ENCODE measurements at places on chromosomes 2 and 18.

GRCh38 chr2:2621855-2622254 lies 290.8 kb upstream of the MYT1L start:
- no peak for DNase-seq

GRCh38 chr18:36035253-36035652 lies 32.1 kb downstream of the RPRD1A start:
- DNase-seq: no peak

DNA sequence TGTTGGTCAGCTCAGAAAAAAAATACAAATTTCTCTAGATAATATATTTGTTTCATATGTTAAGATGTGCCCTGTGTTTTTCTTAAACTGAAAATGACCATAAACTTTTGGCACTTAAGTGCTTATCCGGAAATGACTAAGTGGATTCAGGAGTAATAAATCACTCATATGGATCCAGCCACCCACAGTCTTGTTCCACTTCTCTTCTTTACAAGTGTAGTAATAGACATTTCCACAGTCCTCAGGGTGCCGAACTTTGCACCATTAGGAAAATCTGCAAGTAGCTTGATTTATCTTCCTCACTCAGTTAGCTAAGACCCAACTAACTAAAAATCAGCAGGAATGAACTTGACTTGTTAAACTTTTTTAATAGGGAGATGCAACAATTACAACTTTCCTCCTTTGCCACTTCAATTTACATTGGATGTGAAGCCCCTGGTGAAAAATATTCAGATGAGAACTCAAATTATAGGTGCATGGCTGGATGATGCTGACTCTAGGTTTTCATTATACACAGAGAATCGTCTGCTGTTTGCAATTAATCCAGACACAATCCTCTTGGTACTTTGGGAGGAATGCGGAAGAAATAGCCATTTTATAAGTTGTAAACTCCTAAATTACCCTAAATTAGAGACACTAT lies 322.5 kb downstream of the ARHGAP15 start:
- DNase-seq: no peak

DNA sequence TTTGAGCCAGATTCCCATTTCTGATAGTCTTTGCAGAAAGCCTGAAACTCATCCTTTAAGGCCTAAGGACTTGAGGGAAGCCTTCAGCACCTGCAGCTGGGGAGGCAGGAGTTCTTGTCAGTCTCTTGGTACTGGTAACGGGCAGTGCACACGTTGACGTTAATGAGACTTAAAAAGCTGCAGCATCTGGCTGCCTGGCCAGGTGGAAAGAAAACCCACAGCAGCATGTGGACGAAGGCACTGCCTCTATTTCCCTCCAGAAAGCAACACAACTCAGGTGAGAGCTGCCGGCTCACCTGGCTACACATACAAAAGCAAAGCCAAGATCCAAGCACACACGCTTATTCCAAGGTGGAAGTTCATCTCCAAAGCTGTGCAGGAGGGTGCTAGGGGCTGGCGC lies 178.8 kb downstream of the ANAPC1 start:
- no peak for DNase-seq

- DNase-seq: no peak
Measured at GRCh38 chr2:145407-145806, 99.1 kb upstream of the FAM110C start.

- DNase-seq: no peak
Measured at GRCh38 chr2:44880125-44880483, 61.4 kb upstream of the SIX3 start.

GRCh38 chr2:205754924-205755321 lies 72.6 kb downstream of the NRP2 start:
- no peak for DNase-seq

- DNase-seq: peak; percentile 78
Measured at GRCh38 chr2:37083873-37084794, at the start of the genes GPATCH11 and HEATR5B. Gene GPATCH11 (plus strand): TSS chr2:37084518. CDS start chr2:37088382, 3,864 bp downstream. Gene HEATR5B (minus strand): TSS chr2:37084372. CDS start chr2:37083414, 958 bp downstream.

GRCh38 chr2:172496160-172496608 lies 59.7 kb upstream of the PDK1 start:
- DNase-seq: no peak

- DNase-seq: no peak
Measured at GRCh38 chr2:53969285-53969967, 1.4 kb downstream of the PSME4 start.

- no peak for DNase-seq
Measured at GRCh38 chr18:36499938-36500337, 202.4 kb downstream of the FHOD3 start.

DNA sequence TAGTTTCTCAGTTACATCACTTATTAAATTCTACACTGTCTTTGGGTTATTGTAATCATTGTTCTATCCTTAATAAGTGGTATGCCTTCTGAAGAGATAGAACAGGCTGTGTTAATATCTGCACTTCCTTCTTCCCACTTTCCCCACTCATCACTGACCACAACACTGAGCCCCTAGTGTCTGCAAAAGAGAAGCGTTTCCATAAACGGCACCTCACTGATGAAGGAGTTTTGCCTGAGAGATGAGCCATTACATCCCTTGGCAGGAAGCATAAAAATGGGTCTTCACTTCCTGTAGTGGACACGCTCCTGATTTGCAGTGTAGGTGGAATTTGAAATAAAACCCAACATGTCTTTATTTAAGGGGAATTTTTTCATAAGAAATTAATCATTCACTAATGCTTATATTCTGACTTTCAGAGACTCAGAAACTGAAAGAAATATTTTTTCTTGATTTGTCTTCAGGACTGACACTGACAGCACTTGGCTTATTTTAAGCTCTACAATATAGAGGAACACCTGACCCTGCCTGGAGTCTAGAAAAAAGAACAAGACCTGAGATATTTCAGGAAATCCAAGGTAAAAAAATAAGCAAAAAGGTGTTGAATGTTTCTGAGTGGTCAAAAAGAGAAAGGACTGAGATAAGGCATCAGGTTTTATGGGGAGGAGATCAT lies 275.3 kb downstream of the RAD51AP2 start:
- no peak for DNase-seq

- DNase-seq: no peak
Measured at GRCh38 chr2:168053676-168054075, 193.7 kb downstream of the STK39 start.

DNA sequence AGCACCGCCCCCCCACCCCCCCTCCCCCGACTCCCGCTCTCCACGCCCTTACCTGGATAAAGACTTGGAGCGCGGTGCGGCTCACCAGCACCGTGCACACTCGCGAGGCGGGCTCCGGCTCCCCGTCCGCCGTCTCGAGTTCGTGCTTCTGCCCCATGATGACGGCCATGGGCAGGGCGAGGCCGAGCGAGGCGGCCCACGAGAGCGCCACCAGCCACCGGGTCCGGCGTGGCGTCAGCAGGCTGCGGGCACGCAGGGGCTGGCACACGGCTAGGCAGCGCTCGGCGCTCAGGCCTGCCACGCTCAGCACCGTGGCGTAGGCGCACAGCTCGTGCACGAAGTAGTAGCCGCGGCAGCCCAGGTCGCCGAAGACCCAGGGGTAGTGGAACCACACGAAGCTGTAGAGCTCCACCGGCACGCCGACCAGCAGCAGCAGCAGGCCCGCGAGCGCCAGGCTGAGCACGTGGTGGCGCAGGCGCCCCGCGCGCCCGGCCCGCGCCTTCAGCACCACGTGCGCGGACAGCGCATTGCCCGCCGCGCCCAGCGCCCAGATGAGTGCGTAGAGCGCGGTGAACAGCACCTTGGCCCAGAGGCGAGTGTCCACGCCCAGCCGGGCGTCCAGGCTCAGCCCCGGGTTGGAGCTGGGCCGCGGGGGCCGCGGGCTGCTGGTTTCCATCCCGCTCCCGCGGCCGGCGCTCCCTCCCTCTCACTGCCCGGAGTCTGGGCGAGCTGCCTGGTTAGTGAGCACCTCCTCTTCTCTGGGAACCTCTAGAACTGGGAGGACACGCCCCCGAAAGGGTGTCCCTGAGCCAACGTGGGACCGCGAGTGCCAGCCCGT lies at the start of gene NTSR2:
TSS of gene NTSR2 (minus strand) at position 742 of the 838 bp plus-strand sequence. CDS start at position 676, 66 bp downstream.
- no peak for DNase-seq

GRCh38 chr2:203871371-203871983 lies 3.9 kb downstream of the CTLA4 start:
- no peak for DNase-seq

GRCh38 chr18:23036660-23037201 lies 98.6 kb upstream of the CABLES1 start:
- DNase-seq: no peak

DNA sequence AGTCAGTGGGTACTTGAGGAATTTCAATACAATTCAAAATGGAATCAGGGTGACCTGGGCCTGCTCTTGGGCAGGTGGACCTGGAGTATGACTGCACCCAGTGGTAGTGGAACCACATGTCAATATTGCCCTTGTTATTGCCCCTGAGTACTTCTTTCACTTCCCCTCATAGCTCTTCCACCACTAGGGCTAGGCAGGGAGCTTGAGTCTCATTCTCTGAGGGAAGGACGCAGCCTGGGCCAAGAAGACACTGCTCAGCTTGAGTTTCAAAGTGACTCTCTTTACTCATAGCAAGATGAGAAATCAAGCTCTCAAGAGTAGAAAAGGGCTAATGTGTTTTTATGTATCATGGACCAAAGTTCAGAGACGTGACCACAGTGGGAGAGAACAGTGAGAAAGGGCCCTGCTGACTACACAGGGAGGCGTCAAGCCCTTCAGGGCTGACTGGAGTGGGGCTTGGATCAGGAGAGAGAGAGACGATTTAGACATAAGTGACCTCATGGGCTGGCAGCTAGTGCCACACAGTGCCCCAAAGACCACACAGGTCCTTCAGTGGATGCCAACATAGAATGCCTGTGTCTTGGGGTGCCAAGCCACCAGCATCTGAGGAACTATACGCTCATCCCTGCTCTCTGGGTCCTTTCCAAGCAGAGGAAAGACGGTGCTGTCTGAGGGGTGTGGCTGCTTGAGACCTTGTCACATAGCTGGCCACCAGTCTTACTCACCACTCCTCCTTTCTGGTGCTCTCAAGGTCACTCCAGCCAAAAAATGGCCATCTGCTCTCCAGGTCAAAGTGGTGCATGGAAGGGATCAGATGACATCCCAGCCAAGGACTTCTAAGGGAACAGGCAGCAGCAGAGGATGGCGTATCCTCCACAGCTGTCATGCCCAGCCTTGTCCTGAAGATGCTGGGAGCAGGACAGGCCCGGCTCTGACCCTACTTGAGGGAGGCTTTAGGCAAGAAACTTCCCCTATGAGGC lies 13.0 kb downstream of the PTMA start:
- no peak for DNase-seq

GRCh38 chr2:56232912-56233311 lies 49.1 kb downstream of the CCDC85A start:
- no peak for DNase-seq

DNA sequence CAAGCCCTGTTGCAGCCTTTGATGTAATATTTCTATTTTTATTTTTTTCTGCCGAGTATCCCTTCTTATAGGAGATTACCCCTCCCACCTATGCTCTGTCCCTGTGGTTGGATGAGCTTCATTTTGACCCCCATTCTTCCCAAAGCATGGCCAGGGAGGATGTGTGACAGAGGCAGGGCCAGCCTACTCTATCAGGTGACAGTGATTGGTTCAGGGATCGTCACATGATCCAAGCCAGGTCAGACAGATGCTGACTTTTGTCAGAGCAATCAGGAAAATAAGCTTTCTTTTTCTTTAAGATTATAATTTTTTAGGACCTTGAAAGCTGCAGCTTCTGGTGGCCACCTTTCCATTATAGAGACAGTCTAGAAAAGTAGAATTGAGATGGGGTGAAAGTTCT lies 314.3 kb downstream of the NUP35 start:
- no peak for DNase-seq

- DNase-seq: no peak
Measured at GRCh38 chr2:220117025-220117424, 489.6 kb downstream of the SLC4A3 start.

GRCh38 chr2:119319593-119319992 lies 47.0 kb downstream of the C2orf76 start:
- no peak for DNase-seq

DNA sequence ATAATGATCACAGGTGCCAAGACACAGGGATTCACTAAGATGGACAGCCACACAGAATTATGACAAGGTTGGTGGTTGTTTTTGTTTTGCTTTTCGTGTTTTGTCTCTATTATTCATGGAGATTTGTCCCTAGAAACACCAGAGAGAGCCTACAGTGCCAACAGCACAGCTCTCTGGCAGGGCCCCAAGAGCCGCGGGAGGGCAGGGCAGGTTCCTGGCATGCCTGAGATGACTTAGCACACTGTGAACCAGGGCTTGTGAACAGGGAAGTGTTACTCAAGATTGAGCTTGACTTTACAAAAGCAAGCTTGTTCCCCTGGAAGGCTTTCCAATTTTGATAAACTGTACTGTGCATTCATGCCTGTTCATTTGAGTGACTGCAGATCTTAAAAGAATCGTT lies 437.4 kb upstream of the SALL3 start:
- DNase-seq: no peak

DNA sequence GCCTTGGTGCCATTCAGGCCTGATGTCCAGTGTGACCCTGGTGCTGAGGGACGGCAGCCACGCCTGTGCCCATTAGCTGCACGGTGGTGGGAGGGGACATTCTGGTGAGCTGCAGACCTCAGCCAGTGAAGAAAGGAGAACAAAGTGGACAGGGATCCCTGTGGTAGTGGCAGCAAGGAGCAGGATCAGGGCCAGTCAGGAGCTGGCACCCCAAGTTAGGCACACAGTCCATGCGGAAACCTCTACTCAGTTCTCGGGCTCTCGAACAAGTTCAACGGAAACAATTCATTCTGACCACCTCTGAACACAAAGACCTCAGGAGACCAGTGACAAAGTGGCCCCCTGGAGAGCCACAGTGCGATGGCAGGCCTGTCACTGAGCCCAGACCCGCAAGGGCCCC lies 30.1 kb downstream of the COA5 start:
- DNase-seq: no peak

- peak; percentile 22 for DNase-seq
Measured at GRCh38 chr2:134218930-134219658, 34.8 kb upstream of the MGAT5 start.

DNA sequence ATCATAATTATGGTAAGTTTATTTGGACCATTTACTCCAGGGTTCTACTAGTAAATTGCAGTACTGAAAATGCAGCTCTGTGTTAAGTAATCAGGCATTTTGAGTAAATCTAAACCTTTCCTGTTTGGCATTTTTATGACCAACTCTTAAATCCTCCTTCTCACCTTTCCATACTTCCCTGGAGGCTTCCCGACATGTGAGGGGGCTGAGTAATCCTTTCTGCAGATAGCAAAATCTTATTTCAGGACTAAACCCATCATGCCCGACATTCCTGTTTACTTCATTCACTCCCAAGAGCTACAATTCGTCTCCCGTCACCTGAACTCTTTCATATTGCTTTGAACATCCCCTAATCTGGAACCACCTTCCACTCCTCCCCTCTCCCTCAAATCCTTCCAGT lies 296.6 kb downstream of the IKZF2 start:
- no peak for DNase-seq

GRCh38 chr2:219820767-219821166 lies 193.3 kb downstream of the SLC4A3 start:
- no peak for DNase-seq

GRCh38 chr2:96265349-96265839 lies 403 bp downstream of the TMEM127 start:
- DNase-seq: peak; percentile 10

- no peak for DNase-seq
Measured at GRCh38 chr2:207119048-207119447, 46.7 kb downstream of the KLF7 start.

DNA sequence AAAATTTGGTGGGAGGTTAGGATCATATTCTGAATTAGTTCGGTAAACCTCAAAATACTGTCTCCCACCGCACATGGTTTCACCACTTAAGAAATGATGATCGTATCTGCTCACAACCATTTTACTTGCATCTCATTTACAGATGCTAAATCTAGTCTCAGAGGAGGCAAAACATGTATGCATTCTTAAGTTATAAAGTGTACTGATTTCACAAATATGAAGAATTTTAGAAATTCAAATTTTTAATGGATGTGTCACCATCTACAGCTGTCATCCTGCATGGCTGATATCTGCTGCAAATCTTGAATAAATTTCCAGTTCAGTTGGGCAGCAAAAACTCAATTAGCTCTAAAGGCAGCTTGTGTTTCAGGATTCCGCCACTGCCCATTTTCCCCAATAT lies 243.3 kb upstream of the KCNJ3 start:
- DNase-seq: no peak
